ENCODE measurements at places on chromosomes 6 and 20.
A peak's percentile ranks its signal among the peaks of the same experiment; 100 is the strongest.

DNA sequence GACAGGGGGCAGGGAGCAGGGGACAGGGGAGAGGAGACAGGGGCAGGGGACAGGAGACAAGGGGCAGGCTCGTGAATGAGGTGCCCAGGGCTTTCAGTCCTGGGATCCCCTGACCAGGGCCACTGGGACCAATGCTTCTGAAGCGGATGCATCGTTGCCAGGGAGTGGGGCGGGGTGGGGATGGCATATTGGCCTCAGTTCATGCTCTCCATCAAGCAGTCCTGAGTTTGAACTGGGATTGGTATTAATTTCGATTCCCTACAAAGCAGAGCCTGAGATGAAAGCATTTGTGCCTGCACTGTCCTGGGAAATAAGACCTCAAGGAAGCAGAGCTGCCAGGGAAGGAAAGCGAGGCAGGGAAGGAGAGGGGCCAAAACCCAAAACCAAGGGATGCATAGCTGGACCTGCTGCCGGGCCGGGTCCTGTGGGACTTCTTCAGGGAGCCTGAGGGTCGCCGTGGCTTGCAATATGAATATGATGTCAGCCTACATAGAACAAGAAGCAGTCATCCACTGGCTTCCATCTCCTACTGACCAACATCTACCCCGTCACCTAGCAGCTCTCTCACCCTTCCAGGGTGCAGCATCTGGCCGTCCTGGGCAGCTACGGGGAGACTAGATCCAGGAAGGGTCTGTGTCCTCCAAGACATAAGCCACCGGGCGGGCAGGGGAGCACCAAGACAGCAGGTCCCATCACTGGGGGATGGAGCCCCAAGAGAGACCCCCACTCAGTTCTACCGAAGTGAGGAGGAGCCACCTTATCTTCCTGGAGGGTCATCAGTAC is 233.3 kb downstream of the SYNDIG1 start:
- no peak for DNase-seq

DNA sequence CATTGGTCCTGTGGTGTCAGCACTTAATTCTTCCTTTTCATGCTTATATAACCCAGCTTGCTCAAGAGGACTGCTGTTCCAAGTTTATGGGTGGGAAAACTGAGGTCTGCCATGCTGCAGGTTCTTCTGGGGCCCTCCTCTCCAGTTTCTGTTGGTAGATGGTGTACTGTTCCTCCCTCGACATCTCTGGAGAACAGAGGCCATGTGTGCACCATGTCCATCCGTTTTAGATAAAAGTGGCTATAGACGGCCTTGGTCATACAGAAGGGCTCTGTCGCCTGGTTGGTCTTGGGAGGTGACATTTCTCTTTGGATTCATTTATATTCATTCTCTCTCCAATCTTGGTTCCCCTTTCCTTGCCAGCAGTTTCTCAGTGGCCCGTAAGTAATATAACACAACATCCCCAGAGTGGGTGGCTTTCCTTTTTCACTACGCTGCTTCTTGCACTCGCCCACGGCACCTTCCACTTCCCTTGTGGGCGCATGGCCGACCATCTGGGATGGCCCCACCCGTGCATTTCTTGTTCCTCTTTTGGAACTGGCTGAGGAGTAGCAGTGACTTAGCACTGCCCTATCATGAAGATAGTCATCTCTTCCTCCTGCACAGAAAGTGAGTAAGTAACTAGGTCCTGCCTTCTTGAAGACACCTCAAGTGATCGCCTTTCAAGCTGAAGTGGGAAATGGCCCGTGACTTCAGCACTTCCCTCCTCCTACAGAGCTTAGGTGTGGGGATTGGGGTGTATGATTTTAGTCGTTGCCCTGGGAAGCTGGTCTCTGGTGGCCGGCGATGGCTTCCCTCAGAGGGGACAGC is 94.2 kb downstream of the RREB1 start:
- DNase-seq, result no peak

- DNase-seq, result no peak
These were observed 108.2 kb downstream of the NRN1 start for GRCh38 chr6:5898563-5898962.

- peak; percentile 14 for DNase-seq
These were observed 38.7 kb downstream of the GNAS start for GRCh38 chr20:58891086-58891717.

GRCh38 chr6:56607111-56607752 is 35.5 kb downstream of the DST start:
- no peak for DNase-seq

DNA sequence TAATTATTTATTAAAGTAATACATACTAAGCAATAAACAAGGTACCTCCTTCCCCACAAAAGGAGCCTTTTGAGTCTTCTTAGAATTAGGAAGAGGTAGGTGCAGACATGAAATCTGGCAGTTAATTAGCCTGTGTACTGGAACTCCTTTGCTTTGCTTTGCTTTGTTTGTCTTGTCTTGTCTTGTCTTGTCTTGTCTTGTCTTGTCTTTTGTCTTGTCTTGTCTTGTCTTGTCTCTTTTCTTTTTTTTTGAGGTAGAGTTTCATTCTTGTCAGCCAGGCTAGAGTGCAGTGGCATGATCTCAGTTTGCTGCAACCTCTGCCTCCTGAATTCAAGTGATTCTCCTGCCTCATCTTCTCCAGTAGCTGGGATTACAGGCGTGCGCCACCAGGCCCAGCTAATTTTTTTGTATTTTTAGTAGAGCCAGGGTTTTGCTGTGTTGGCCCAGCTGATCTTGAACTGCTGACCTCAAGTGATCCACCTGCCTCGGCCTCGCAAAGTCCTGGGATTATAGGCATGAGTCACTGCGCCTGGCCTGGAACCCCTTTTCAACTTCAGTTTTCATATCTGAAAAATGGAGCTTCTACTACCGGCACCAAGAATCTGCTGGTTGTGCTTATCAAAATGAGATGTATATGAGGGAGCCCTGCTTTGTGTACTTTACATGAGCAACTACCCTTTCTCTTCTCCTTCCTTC is 301.2 kb downstream of the CDKAL1 start:
- DNase-seq, result no peak

DNA sequence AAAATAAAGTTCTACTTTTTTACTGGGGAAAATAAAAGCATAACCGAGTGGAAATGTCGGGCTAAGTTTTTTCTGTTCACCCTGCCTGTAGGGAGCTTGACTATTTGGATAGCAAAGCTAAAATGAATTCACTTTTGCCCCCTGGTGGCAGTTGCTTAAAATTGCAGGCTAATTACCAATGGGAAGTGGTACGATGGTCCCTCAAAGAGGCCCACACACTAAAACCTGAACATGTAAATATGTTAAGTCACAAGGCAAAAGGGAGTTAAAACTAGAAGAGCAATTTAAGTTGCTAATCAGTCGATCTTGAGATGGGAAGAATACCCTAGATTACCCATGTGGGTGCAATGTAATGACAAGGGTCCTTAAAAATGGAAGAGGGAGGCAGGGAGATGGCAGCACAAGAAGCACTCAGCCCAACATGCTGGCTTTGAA is 916 bp upstream of the SUN5 start:
- no peak for DNase-seq

DNA sequence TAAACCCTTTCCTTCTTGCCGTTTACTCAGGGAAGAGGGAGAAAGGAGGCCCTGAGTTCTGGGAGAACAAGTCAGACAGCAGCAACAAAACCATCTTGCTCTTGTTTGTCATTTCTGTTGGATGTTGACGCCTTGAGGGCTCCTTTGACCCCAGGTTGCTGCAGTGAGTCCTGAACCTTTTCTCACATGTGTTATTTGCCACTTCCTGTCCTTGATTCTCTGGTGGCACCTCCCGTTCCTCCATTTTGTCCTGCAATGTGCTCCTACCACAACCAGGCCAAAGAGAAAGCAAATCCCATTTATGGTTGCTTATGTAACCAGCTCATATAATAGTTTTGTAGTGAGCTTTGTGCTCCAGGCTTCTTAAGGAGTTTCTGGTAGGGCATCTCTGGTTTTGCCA is 66.6 kb upstream of the ADGRF4 start:
- DNase-seq, result no peak

DNA sequence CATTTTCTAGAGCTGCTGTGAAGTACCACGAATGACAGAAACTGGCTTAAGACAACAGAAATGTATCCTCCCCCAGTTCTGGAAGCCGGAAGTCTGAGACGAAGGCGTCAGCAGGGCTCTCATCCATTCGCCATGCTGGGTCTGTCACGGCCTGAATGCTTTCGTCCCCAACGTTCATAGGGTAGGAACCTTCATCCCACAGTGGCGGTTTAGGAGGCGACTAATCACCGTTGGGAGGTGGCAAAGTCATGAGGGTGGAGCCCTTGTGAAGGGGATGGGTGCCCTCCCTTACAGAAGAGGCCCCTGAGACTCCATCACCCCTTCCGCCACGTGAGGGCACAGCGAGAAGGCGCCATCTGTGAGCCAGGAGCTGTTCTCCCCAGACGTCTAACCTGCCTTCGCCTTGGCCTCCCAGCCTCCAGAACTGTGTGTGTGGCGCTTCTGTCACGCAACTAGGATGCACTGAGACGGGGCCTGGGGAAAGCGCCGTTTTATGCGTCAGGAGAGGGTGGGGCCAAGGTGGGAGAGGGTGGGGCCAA is 250.3 kb downstream of the TTLL2 start:
- DNase-seq, result no peak

GRCh38 chr6:29827579-29828470 is at the start of gene HLA-G:
Gene HLA-G (plus strand): TSS chr6:29827825. CDS start chr6:29827845, 20 bp downstream.
- DNase-seq, result no peak

GRCh38 chr6:131317516-131317915 is 182.2 kb downstream of the AKAP7 start:
- no peak for DNase-seq

- DNase-seq, result no peak
These were observed 47.4 kb downstream of the TRDN start for GRCh38 chr6:123589317-123589716.

- no peak for DNase-seq
These were observed 87.0 kb upstream of the SUPT3H start for GRCh38 chr6:45464685-45465084.

DNA sequence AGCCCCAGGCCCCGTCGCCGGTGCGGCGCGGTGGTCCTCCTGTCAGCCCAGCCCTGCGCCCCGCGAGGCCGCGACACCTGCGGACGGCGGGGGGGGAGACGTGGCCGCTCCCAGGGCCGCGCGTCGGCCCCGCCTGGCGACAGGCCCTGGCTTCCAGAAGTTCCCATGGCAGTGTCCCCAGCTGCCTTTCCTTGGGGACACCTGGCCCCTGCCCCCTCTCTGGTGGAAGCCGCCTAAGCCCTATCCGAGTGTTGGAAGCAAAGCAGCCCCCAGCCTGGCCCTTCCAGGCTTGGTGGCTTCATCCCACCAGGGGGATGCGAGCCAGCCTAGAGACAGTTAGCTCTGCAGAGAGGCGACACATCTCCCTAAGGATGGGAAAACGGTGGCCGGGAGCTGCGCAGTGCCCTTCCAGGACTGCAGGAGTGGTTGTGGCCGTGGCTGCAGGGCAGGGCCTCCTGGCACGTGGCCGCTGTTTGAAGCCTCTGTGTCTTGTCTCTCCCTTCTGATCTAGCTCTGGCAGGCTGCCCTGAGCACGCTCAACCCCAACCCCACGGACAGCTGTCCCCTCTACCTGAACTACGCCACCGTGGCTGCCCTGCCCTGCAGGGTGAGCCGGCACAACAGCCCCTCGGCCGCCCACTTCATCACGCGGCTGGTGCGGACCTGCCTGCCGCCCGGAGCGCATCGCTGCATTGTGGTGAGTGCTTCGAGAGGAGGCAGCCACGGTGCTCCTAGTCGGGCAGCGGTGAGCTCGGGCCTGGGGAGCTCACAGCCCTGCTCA is 816 bp downstream of the NPEPL1 start:
- no peak for DNase-seq

DNA sequence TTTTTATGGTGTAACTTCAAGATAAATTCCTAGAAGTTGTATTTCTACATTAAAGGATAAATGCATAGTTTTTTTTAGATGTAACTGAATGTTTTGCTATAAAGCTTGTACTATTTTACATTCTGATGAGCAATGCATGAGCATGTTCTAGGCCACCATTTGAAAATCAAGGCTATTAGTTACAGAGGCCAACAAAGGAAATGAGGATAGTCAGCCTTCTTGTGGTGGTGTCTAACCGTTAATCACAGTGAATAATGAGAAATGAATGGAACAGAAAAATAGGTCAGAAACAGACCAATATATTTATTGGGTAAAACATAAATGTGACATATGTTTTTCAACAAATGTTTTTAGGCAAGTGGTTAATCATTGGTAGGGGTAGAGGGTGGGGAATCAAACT is 37.6 kb upstream of the L3MBTL3 start:
- DNase-seq, result no peak

- no peak for DNase-seq
These were observed 161.2 kb upstream of the OGFRL1 start for GRCh38 chr6:71127374-71127773.

DNA sequence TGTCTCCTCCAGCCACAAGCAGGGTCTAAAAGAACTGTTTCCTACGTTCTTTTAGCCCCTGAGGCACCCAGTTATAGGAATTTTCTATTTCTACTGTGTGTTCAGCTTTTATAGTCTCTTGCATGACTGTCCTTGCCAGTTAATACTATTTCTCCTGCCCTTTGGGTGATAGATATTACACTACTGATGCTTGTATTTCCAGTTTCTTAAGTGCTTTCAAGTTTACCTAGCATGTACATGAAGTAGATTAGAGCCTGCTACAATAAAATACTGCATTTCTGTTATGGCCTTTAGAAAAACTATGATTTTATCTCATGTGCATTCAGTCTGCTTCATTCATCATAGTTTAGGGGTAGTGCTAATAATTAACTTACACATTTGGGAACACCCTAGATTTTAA is 89.6 kb downstream of the FOXO3 start:
- DNase-seq, result no peak

DNA sequence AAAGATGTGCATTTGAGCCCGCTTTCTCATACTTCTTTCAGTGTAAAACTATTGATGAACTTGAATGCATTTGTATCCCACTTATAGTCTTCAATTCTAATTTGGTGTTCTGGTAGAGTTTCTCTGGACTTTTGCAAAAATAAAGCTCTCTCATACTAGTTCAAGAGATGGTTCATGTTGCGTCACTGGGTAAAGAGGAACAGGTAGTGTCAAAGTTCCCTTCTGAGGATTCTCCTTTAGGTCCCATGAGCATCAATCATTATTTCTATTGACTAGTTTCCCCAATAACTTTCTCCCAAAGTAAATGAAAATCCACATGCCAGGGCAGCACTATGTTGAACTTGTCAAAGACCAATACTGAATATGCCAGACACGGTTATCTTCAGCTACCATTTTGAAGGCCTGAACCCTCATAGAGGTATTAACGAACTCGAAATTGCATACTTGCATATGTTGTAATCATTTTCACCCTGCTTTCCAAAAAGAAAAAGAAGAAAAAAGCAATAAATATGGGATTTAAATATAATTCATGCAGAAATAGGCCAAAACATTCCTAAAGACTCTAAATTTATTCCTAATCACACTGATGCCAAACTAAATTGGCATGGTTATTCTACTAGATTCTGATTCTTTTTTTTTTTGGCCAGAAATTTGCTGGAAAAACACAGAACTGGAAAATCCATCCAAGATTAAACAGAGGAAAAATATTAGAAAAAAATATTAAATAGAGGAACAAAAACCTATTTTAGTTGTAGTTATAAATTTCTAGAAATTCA is 84.5 kb downstream of the SGK1 start:
- DNase-seq, result no peak

Measured in cerebellar nuclear complex (tissue), 1 donor.